ENCODE measurements at places on chromosomes 1 and 21.

GRCh38 chr1:40132383-40133311 is 28.5 kb upstream of the RLF start:
- DNase-seq = no peak

DNA sequence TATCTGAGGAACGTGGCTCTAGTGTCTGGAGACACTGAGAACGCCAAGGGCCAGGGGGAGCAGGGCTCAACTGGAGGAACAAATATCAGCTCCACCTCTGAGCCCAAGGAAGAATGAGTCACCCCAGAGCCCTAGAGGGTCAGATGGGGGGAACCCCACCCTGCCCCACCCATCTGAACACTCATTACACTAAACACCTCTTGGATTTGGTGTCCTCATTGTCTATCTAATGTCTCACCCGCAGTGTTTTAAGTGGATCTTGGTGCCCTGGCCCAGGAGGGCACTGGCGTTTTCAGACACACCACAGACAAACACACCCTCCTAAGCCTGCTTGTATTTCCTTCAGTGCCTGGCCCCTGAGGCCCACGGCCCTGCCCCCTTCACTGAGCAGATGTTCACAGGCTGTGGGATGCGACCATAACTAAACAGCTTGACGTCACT is 2.2 kb upstream of the FALEC start:
- DNase-seq = no peak

DNA sequence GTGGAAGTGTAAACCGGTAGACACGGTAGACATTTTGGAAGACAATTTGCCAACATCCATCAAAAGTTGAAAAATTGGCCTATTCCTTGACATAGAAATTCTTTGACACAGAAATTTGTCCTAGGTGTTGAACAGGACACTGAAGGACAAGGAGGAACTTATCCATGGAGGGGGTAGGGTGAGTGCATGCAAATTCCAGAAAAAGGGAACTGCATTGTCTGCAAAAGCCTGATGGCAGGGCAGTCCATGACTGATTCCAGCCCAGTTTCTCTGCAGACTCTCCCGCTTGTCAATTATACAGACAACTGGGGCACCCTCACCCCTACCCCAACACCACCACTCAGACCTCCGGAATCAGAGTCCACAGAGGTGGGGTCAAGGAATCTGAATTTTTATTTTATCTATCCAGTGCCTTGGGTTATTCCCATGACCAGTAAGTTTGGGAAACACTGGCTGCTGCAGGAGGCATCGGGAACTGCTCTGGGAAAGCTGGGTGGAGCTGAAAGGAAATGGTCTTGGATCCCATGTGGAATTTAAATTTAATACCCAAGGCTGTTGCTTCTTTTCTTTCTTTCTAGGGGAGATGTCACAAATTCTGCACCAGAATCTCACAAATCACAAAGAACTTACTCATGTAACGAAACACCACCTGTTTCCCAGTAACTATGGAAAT is 103.3 kb upstream of the SLC45A1 start:
- no peak for DNase-seq

GRCh38 chr21:45620201-45620923 is 23.2 kb upstream of the PCBP3 start:
- DNase-seq = no peak

All from A549 (cell line).